ENCODE measurements at places on chromosomes 1 and 21.

- ATAC-seq, result no peak
These were observed 30.5 kb downstream of the SOX13 start for GRCh38 chr1:204103431-204103741.

DNA sequence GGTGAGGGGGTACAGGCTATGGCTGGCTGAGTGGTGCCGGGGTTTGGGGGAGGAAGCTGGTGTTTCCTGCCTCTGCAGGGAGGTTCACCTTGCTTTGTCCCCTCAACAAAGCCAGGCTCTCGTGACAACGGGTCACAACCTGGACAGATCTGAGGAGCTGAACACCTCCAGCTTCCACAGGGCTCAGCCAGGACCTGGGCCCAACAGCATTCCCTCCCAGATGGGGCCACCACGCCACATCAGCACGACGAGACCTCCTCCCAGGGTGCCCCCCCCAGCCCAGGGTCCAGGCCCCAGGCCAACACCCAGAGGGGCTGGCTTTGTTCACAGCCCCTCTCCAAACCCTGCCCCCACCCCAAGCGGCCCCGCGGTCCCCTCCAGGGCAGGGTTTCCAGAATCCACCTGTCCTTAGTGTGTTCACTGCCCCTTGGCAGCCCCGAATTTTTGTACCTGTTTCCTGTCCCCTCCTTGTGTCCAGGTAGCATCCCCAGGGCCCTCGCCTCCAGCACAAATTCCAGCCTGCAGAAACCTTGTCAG, 34.7 kb downstream of the UBE2G2 start:
- no peak for ATAC-seq

- ATAC-seq, result no peak
These were observed 27.8 kb downstream of the TAS1R2 start for GRCh38 chr1:18831656-18832055.

DNA sequence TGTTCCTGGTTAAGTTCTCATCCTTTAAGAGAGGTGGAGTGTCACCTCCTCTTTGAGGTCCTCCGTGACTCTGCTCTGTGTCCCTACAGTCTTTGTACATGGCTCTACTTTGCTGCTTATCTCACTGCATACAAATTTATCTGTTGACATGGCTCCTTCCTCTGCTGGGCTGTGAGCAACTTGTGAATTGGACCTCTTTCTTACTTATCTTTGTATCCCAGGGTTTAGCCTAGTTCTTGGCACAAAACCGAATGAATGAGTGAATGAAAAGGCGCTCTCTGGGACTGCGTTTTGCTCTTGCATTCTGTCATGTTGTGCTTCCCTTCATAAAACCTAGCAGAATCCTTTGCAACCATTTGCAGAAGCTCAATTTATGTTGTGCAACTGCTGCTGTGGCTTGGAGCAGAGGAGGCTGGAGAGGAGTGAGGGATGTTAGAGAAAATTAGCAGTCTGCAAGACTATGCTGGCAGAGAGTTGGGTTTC, 12.4 kb downstream of the SLC26A9 start:
- no peak for ATAC-seq

DNA sequence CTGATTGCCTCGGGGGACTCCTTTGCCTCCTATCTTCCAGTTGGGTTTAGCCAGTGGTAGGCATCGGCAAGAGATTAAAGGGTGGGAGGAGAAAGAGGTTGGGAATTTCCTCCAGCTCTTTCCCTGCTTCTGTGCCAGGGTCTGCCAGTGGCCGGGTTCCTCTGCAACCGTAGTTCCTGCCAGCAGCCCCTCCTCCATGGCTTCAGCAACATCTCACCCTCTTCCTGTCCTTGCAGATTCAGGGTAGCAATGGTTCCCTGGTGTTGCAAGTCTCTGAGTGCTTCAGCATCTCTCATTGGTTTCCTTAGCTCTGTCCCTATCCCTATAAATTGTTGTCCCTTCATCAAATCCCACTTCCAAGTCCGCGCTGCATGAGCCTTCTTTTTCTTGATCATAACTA, 223.1 kb upstream of the JUN start:
- ATAC-seq, result no peak

DNA sequence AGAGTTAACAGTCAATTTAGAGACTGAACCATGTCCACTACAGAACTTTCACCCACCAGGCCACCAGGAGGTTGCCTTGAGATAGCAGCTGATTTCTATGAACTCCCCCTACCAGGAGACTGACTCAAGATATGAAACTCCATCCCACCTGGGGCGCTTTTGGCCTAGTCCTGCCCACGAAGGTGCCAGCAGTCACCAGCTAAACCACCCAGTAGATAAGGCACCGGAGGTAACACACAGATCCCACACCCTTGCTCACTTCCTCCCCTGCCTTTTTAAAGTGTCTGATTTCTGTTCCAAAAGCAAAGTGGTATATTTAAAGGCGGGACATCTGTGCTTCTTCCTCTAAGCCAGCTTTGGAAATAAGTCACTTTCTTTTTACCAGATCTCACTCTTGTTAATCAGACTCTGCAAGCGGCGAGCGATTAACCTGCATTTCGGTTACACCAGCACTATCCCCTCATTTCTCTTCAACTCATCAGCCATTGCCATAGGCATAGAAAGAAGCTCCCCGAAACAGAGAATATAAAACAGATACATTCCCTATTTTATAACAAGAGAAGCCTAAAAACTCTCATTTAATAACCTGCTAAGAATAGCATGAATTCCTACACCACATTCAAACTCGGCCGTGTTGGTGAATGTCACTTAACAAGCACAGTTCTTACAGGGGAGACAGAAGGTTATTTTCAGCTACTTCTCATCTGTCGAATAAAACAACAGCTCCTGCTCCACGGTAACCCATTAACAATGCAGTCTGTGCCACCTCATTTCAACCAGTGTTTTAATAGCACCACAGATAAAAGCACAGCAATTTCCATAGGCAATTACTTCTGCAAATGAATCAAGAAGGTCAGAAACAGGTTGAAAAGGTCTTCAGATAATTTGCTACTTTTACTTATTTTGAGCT, 318.1 kb downstream of the KCNH1 start:
- no peak for ATAC-seq

DNA sequence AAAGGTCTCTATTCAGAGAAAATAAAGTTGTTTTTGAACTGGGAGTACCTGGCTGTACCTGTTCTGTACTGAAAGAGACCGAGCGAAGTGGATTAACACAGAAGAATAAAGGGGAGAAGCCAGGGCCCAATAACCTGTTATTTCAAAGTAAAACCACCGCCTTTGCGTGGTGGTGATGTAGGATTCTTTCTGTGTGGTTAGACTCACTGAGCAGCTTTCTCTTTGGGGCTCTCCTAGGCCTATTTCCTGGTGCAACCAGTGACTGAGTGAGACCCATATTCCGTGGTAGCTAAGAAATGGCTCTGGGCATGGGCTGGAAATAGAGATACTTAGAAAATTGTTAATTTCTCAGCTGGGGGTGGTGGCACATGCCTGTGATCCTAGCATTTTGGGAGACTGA, 99.9 kb downstream of the XCL2 start:
- no peak for ATAC-seq

DNA sequence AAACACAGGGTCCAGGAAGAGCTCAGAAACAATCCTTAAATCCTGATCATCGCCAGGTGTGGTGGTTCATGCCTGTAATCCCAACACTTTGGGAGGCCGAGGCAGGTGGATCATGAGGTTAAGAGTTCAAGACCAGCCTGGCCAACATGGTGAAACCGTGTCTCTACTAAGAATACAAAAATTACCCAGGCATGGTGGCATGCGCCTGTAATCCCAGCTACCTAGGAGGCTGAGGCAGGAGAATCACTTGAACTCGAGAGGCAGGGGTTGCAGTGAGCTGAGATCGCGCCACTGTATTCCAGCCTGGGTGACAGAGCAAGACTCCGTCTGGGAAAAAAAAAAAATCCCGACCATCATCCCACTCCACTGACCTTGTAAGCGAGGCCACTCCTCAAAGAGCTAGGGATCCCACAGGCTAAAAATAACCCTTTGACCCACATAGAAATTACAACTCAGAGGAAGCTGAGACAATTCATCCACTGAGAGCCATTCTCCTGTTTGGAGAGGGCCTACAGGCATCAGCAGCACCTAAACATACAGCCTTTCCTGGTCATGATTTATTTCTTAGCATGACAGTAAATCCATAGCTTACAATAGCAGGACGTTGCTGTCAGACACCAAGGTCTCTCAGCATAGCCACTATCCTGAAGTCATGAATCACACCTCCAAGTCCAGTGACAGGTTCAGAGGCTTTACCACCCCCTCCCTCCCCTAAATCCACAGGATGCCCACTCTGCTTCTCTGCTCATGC, 66.7 kb downstream of the TGFBR3 start:
- ATAC-seq, result no peak

DNA sequence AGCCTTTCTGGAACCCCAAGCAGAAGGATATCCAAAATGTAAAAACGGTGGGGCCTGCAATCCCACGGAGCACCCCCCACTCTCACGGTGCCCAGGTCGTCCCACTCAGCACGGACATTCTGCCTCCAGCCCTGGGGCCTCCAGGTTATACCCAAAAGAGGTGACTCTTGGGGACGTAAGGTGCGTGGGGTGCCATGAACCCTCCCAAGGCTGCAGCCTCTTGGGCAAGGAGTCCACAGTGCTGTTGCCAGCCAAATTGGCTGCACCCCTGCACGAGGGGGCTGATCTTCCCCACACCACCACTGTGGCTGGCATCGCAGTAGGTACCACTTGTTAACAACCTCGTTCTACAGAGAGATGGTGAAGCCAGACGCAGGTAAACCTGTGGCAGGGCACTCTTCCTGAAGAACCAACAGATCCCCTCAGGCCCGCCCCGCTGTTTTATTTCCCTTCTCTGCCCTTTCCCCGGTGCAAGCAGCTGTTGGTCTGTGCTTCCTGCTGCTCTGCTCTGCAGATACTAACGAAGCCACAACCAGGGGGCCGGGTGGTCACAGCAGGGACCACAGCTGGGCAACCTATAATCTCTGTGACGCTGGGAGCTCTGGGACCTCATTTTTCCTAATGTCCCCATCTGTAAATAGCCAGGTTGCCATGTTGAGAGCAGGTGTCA, 8.7 kb downstream of the TFF3 start:
- ATAC-seq, result no peak

- ATAC-seq, result no peak
These were observed 100.9 kb downstream of the PLPPR5 start for GRCh38 chr1:98903726-98904125.

GRCh38 chr1:75672528-75673393, 51.7 kb upstream of the ACADM start:
- no peak for ATAC-seq

- ATAC-seq, result no peak
These were observed 3.5 kb upstream of the TIAM1 start for GRCh38 chr21:31347435-31348032.

GRCh38 chr1:93056214-93056613, 22.9 kb upstream of the MTF2 start:
- no peak for ATAC-seq

GRCh38 chr1:207151920-207152319, 47.9 kb downstream of the C4BPA start:
- ATAC-seq, result no peak

All from stimulated activated memory B cell treated with anti-CD40 and anti-IgM and Interleukin-4, amounts not matched to agents 10 μg/mL and 1 μg/mL and 100 μg/mL, for 72 hours (primary cell).